ENCODE measurements at places on chromosomes 1 and 21.
A peak's percentile ranks its signal among the peaks of the same experiment; 100 is the strongest.

DNA sequence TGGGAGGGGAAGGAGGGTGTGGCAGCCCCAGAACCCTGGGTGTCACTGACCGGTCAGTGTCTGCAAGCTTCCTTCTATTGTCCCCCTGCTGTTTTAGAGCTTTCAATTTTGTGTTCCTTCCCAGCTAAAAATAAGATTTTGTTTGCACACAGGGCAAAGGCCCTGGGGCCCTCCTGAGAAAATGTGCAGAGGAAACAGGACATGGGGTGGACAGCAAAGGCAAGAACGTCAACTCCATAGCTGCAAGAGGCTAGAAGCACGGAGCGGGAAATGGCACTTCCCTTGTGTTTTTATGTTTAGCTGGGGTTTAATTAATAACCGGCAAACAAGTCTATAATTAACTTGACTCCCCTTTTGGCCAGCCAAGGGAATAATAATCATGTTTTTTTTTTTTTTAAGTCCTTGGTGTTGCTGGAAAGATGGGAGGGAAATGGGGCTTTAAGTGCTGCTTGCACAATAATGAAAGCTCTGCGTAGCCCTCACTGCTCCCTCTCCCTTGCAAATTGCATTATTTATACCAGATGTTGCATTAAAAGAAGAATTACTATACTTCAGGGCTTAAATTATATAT is 261.4 kb upstream of the USP24 start:
- DNase-seq, result no peak

GRCh38 chr1:62273953-62274352 is 45.3 kb downstream of the KANK4 start:
- DNase-seq, result no peak

DNA sequence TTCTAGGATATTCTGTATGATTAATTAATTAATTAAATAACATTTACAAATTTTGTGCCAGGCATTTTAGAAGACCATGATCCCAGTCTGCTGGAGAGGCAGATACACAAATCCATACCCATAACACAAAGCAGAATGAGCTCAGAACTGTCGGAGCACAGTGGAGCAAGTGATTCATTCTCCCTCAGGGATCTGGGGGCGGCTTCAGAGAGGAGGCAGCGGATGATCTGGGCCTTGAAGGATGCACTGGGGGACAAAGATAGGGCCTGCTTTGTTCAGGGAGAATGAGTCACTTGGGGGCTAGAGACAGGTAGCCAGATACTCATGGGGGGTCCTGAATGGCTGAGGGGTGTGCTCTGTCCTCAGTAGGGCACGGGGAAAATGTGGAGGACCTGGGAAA is 50.9 kb upstream of the TRABD2B start:
- no peak for DNase-seq

GRCh38 chr1:51863384-51863783 is 15.1 kb downstream of the NRDC start:
- DNase-seq, result no peak

- DNase-seq, result no peak
Measured at GRCh38 chr1:213457186-213457585, 406.1 kb downstream of the RPS6KC1 start.

DNA sequence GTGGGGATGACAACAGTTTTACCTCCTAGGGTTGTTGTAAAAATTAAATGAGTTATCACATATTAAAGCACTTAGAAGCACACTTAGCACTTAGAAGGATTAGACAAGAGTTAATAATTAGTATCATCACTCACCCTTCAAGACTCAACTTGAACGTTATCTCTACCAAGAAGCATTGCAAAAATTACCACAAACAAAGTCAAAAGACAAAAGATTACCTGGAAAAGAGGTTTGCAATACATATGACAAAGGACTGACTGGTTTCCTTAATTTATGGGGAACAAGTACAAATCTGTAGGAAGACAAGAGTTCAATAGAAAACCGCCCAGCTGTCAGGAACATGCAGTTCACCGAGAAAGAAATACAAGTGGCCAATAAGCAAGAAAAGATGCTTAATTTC is 93.3 kb upstream of the ATP1A1 start:
- DNase-seq, result no peak

DNA sequence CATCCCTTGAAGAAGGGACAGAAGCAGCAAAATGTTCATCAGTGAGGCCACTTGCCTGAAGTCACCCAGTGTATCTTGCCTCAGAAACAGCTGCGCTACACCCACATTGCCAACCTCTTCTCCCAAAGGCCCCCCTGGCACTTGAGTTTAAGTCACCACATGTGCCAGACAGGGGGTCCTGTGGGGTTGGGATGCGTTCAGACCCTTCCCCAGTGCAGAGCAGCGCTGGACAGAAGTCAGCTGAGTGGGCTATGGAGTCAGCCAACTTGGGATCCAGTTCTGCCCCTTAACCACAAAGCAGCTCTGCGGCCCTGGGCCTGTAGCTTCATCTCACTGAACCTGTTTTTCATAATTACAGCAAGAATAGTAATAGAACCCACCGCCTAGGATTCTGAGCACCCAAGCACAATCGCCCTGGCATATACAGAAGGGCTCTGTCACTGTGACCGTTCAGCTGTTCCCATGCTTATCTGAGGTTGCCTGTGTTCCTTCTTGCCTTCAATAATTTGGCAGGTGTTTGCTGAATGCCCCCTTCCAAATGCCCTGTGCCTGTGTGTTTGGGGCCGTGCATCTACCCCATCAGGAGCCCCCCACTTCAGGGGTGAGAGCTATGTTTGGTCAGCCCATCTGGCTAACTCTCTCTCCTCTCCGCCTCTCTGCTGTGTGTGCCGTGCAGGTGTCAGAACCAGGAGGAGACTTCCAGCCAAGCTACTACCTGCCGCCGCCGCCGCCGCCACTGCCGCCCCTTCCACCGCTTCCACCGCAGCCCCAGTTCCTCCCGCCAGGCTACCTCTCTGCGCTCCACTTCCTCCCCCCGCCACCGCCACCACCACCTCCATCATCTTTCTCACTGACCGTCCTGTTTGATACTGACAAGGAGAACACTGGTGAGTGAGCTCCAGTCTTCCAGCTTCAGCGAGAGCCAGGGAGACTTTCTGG is 5.0 kb downstream of the DMRTB1 start:
- no peak for DNase-seq

- DNase-seq, result no peak
Measured at GRCh38 chr1:216015116-216015515, 408.1 kb downstream of the USH2A start.

GRCh38 chr1:6495540-6496364 is 4.3 kb upstream of the PLEKHG5 start:
- DNase-seq, result no peak

- no peak for DNase-seq
Measured at GRCh38 chr1:151612501-151613281, 841 bp downstream of the SNX27 start.

DNA sequence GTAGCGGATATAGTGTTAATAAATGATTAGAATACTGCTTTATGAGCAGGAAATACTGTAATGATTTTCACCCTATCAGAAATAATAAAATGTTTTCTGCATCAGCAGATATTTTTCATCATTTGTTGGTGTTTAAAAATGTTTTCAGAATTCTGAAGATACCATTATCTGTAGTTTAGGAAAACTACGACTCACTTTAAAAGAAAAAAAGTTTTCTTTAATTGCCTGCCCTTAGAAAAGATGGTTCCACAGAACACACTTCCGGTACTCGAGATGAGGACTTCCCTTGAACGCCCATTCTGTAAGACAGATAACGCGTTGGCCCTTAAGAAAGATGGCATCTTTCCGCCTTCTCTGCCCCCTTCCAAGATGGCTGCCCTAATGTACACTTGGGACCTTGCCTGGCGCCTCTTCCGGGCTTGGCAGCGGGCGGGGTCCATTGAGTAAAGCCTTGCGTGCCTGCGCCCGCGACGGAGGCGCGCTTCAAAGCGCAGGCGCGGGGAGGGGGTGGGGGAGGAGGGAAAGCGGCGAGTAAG is at the start of gene SZRD1:
SZRD1 (plus strand) TSS at position 521 of the 536 bp plus-strand sequence. CDS start 16 bp downstream, outside the sequence.
- DNase-seq, result peak; percentile 98

- DNase-seq, result no peak
Measured at GRCh38 chr1:156136970-156137483, 16.4 kb upstream of the SEMA4A start.

GRCh38 chr1:205961991-205962820 is 18.9 kb upstream of the SLC26A9 start:
- DNase-seq, result no peak

DNA sequence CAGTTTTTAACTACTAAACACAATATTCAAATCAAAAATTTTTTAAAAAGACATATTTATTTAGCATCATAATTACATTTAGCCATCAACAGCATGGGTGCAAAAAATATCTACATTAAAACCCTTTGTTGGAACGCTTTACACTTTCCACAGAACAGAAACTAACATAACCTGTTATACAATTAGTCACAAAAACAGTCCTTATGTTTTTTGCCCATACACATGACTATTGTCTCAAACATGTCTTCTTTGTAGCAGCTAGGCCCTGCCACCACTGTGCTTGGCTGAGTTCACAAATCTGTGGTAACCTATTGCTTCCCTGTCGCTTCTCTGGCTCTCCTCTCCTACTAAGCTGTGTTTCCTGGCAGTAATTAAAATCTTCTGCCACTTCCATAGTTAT is 1350.0 kb upstream of the ADGRL2 start:
- DNase-seq, result no peak

- no peak for DNase-seq
Measured at GRCh38 chr1:223144431-223144830, 1.4 kb upstream of the TLR5 start.

DNA sequence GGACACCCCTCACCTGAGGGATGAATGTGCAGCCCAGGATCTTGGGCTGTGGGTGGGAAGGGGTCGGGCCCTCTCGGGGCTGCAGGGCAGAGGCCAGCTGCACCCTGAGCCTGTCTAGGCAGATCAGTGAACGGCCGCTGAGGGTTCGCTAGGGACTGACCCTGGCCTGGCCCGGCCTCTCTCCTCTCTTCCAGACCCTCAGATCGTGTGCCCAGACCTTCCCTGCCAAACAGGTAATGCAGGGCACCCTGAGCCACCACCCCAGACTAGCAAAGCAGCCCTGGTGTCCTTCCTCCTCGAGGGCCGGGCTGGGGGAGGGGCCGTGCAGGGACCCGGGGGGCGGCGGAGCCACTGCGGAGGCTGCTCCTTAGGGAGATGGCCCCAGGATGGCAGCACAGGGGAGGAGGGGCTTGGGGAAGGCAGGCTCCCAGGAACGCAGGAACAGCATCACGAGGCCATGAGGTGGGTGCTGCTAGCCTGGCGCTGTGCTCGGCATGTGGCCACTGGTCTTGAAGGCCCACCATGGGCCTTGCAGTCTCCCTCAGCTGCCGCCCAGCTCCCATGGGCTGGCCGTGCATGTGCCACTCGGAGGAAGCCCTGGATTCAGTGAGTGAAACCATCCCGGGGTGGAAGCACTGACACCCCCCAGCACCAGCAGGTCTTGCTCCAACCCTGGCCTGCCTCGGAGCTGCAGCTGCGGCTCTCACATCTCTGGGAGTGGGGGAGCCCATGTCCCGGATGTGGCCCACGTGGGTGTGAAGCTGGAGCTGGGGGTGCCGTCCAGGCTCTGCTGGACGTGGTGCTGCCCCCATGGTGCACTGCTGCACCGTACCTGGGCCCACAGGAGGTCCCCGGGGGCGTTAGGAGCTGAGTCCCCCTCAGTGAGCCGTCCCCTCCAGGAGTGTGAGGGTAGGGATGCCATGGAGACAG is 28.7 kb downstream of the COL6A2 start:
- no peak for DNase-seq

DNA sequence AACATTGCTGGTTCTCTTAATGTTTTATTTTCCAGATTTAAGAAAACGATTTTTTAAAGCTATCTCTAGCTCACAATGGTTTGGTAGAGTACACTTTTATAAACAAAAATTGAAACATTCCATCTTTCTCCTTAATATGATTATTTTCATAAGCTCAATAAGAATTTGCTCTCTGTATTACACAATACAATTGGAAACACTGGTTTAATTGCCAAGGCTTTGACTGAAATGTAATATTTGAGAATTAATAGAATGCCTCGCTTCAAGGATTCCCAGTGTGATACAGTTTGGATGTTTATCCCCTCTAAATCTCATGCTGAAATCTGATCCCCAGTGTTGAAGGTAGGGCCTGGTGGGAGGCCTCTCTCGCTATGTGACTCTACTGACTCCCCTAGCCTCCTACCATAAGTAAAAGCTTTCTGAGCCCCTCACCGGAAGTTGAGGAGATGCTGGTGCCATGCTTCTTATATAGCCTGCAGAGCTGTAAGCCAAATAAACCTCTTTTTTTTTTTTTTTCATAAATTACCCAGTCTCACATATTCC is 67.4 kb downstream of the DDAH1 start:
- DNase-seq, result no peak

DNA sequence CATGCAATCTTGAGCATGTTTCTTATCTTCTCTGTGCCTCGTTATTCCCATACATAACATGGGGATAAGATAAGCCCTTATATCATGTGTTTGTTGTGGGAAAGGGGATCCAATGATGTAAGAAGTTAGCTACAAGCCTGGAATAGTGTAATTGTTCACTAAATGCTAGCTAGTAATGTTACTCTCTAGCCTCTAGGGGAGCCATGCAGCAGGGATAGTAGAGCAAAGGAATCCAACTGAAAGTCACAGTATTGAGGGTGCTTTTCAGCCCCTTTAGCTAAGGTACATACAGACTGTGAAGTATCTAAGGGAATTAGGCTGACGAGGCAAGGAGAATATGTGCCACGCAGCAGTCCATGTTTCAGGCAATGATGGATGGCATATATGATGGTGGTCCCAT is 46.9 kb downstream of the IL23R start:
- no peak for DNase-seq

GRCh38 chr1:57831624-57832023 is 407.8 kb upstream of the DAB1 start:
- no peak for DNase-seq

DNA sequence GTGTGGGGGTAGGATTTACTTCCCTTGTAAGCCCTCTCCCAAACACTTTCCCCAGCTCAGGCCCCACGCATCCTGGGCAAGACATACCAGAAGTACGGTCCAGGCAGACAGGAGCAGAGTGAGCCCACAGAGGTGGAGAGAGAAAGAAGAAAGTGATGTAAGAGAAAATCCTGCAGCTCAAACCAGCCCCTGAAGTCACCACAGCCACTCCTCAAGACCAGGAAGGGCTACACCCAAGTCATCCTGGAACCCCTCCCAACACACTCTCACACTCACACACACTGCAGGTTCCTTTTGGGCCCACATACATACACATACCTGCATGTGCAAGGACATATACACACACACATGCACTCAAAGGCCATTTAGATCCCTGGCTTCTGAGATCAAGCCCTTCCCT is 106.8 kb downstream of the SYT2 start:
- no peak for DNase-seq

DNA sequence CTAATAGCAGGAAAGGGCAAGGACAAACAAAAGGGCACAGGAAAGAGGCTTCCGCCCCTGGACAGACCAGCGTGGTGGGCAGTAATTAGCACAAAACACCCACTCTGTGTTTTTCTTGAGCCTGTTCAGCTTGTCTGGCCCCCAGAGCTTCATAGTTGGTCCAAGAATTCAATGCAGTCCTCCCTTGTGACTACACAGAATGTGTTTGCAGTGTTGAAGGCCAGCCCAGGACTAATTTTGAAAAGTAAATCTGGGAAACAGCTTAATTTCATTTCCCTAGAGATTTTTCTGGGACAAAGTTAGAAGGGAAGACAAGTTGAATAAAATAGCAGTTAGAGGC is 49.2 kb upstream of the LMO4 start:
- DNase-seq, result no peak

- no peak for DNase-seq
Measured at GRCh38 chr1:109917768-109918606, 7.3 kb downstream of the CSF1 start.
